ENCODE measurements at places on chromosomes 2 and 18.

- no peak for DNase-seq
These were observed at the start of gene TMEFF2 for GRCh38 chr2:192194866-192195547. Gene TMEFF2, minus strand, starts transcription at chr2:192194933. Its CDS starts 409 bp downstream, at chr2:192194524.

DNA sequence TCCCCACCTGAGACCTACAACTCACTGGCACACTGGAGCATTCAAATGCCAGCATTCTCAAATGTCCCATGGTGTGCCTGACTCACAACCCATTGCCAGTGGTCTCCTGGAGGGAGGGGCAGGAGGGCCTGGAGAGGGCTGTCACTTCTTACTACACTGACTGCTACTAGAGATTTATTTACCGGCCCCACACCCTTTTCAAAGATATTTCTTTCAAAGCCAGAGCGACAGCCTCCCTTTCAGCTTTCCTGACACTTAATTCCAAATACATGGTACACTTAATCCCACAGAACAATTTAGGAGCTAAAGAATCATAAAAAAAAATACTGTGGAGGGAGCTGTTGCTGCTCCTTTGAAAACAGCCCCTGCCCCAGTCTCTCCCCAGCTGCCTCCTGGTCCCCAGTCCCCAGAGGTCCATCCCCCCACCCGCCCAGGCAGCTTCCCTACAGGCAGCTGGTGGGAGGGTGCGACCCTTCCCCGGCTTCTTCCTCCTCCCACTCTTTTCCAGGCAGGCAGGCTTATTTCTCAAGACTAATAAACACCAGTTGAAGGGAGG, 129.1 kb upstream of the SMAD2 start:
- DNase-seq, result no peak

GRCh38 chr2:31258351-31258750, 24.4 kb downstream of the EHD3 start:
- DNase-seq, result no peak

DNA sequence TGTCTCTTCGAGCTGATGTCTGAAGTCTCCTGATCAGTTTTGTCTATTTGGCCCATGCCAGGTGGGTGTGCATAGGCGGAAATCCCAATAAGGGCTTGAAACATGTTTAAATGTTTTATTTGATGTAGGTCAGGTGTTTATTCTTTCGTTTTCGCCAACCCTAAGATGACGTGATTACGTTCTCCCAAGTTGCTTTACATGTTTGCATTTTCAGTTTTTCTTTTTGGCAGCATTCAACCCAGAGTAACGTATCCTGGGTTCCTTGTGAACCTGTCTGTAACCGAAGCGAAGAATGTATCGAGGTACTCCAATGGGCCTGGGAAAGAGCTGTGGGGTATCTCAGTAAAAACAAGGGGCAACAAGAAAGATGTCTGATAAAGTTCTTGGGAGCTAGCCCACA, 3.1 kb downstream of the ALPK2 start:
- DNase-seq, result no peak

DNA sequence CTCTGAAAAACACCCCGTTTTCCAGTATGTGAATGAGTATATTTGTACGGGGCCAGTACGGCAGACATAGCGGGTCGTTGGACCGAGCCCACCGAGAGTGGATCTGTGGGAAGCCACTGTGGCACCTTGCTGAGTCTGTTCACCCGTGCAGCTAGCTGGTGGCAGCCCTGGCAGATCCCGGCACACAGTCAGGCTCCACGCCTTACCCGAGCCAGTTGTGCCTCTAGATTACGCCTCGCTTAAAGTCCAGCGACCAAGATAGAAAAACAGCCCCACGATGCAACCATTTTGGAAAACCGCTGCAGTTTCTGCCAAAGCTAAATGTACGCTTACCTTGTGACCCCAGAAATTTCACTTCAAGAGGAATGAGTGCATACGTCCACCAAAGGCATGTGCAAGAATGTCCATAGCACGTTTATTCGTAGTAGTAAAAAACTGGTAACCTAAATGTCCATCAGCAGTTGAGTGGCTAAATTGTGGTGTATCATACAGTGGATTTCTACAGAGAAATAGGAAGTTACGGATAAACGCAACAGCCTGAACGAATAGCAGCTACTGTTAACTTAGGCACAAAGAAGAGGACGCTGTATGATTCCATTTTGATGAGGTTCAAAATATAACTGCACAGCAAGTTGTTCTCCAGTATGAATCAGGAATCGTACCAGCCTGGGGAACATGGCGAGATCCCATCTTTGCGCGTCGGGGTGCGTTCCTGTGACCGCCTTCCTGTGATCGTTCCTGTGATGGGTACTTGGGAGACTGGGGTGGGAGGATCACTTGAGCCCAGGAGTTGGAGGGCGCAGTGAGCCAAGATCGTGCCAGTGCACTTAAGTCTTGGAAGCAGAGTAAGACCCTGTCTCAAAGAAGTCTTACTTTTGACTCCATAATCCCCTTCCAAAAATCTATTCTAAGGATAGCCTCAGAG, 688 bp upstream of the WDR33 start:
- DNase-seq, result no peak

GRCh38 chr2:160670618-160671017, 177.0 kb upstream of the RBMS1 start:
- no peak for DNase-seq

DNA sequence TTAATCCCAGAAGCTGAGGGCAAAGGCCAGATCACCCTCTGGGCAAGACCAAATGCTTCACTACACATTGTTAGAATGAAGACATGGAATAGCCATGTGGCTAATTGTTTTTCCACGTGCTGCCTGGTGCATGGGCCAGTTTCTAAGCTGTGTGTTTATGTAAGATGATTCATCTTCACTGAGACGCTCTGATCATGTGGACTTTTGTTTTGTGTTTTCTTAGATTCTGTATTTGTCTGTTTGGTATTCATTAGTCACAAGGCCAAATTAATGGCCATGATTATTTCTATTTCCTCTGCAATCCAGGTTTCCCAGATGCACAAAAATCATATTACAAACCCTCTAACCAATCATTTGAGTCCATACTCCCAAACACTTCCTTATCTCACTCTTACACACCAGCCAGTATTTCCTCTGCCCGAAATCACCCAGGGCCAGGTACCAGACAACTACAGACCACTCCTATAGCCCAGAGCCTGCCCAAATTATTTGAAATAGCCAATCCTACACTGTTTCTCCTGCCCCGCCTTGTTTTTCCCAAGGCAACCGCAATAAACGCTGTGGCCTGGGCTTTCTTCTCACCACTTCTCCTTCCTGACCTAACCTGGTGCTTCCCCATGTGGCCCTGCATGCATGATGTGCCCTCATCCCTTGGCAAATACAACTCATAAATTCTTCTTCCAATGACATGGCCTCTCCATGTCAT, 94.2 kb upstream of the SP3 start:
- DNase-seq, result no peak

DNA sequence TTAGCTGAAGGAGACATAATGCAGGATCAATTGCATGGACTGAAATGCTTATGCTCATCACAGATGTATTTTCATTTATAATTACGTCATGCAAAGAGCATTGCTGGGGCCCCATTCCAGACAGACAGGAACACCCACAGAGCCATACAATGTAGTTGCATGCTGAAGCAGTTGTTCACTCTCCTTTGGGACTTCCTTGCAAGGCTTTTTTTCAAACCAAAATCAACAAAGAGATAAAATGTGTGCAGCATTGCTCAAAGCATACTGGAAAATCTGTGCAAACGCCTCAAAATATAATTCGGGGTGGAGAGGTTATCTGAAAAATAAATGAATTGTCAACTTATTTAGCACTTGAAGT, 463.2 kb downstream of the CDH2 start:
- no peak for DNase-seq
